ENCODE measurements at places on chromosomes 5 and 9.

DNA sequence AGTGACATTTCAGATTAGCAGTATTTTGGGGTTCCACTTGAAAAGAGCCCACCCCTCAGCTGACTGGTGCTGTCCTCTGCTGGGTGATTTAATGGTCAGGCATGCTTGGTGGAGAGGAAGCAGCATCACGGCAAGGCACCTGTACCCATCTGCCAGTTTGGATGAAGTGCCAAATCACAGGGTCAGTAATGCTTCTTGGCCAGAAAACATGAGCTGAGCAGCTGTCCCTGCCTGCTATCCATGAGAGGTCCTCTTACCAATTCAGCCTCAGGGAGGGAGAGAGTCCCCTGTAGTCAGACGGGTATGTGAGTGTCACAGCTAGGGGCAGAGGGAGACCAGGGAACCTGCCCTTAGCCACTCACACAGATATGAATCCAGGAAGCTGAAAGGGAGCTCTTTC lies 137.9 kb downstream of the SEC61B start:
- DNase-seq: no peak

DNA sequence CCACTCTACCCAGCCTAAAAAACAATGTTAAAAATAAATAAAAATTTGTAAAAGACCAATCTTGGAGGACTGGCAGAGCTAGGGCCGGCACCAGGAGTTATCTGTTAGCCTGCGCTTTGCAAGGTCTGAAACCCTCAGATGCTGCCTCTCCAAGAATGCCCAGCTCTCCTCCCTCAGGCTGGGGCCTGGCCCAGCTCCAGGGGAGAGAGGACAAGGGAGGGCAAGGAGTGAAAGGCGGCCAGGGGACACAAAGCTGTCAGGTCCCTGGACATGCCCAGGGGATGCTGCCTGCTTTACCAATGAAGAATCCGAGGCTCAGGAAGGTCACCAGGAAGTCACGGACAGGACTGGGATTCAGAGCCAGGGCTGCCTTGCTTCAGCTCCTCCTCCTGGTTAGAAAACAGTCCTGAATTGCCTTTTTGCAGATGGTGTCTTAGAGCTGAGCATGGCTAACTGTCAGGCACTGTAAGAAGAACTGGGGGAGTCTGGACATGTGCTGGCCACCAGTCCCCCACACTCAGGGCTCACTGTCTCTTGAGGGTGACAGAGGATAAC lies 5.5 kb upstream of the N4BP3 start:
- no peak for DNase-seq

DNA sequence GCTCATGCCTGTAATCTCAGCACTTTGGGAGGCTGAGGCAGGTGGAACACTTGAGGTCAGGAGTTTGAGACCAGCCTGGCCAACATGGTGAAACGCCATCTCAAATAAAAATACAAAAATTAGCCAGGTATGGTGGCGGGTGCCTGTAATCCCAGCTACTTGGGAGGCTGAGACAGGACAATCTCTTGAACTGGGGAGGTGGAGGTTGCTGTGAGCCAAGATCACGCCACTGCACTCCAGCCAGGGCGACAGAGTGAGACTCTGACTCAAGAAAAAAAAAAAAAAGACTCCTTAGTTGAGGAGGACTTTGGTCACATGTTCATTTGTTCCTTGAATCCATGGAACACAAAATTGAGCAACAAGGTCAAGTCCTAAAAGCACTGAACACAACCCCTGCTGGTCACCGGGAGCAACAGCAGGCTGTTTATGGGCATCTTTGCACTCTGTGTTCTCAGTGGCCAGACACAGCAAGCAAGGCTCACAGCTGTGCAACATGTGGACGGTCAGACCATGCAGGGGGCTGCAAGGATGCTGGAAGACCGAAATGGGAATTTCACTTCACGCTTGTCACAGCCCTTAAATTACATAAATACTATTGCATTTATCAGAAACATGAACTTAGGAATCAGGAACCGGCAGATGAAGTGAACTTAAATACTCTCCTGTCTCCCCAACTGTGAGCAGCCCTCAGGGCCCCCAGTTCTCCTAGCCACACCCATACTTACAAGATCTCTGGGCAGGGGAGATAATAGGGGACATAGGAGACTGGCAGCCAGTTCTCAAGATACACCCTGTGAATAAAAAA lies 2.8 kb downstream of the GBGT1 start:
- DNase-seq: peak; percentile 51

- DNase-seq: no peak
Measured at GRCh38 chr5:167381457-167381856, 910.0 kb upstream of the WWC1 start.

GRCh38 chr5:135593886-135594285 lies 15.1 kb upstream of the CXCL14 start:
- no peak for DNase-seq

GRCh38 chr9:38068701-38069628 lies at the start of gene SHB:
SHB (minus strand) TSS chr9:38069227; CDS start chr9:38068645, 582 bp downstream.
- peak; percentile 77 for DNase-seq

- DNase-seq: no peak
Measured at GRCh38 chr9:99181621-99182020, 40.1 kb downstream of the ALG2 start.

DNA sequence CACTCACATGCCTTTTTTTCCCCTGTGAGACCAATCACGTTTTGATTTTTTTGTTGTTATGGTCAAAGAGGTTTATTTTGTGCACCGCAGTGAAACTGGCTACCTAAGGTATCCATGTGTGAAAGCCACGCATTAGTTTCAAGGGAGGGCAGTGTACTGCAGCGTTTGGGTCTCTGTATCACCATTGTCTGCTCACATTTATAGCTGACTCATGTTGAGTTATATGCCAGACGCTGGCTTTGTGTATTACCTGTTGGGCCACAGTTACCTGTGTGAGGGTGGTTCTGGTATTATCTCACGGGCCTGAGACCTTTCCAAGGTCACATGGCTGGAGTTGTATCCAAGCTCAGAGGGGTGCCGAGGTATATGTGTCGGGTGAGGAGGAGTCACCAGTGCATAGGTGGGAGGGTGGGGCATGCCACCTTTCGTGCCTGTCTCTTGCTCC lies 75.8 kb downstream of the ARHGAP26 start:
- DNase-seq: no peak

DNA sequence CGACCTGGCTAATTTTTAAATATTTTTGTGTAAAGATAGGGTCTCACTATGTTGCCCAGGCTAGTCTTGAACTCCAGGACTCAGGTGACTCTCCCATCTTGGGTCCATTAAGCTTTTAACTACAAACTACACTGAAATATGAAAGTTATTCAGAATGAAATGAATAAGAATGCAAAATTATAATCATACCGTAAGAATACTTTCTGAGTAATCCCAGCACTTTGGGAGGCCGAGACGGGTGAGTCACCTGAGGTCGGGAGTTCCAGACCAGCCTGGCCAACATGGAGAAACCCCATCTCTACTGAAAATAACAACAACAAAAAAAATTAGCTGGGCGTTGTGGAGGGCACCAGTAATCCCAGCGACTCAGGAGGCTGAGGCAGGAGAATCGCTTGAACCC lies 1.1 kb upstream of the ORM1 start:
- DNase-seq: no peak

DNA sequence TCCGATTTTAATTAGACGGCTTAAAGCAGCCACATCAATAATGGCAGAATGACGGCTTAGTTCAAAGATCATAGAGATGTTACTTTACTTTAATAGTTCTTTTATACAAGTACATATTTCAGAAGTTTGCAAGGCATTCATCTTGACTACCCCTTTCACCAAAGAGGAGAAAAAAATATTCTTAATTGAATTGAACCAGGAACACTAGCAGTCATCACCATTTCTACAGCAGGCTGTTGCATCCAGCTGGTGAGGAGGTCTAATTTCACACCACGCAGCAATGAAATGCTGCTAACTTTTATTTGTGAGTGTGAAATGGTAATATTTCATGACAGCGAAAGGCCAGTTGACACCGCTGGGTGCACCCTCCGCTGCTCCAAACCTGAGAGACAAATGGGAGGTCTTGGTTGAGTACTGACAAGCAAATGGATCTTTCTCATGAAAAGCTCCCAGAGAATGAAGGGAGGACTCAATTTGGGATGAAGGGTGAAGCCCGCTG lies 322.2 kb downstream of the GLIS3 start:
- DNase-seq: no peak

DNA sequence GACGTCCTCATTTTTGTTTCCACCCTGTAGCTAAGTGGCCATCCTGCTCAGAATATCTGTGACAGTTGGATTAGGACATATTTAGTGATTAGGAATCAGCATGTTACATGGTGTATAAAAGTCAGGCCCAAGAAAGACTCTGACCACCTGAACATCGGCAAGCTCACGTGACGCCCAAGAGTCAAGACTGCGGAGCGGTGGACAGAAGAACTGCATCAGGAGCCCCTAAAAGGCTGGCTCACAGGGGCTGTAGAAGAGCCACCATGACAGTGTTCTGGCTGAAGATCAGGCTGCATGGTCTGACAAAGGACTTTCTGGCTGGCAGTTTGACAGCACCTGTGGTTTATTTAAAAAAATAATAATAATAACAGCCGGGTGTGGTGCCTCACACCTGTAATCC lies 185.3 kb downstream of the AUH start:
- DNase-seq: no peak

GRCh38 chr5:573206-573605 lies 38.9 kb upstream of the CEP72 start:
- no peak for DNase-seq

DNA sequence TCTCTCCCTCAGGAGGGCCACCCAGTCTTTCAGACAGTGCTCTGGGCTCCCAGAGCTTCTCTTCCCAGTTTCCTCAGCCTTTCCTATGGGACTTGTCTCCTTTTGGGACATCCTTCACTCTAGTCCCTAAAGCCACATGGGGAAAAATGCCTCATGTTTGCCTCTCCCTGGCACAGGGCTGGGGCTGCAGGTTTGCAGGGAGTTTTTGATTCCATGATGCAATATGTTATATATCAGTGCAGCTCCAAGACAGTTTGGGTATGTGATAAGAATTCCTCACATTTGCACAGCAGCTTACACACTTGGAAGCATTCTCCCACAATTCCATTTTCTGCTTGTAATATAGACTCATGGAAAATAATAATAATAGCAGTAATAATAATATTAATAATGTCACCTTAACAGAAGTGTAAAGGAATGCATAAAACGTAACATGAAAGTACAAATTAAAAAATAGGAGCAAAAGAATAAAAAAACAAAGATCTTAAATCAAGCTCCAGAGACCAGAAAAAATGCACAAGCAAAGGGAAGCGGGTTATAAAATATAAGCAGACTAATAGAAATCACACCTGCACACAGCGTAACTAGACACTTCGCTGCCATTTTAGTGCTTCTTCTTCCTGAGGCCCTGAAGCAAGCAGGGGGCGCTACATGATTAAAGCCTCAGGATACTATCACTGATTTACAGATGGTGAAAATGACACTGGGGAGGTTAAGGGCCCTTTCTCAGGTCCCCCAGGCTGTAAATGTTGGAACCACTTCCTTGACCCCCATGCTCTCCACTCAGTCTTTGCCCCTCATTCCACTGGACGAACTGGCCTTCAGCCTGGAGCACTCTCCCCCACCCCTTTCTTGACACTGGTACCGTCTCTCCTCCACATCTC lies 70.0 kb upstream of the IL17B start:
- DNase-seq: peak; percentile 33

- no peak for DNase-seq
Measured at GRCh38 chr5:142748132-142748531, 22.0 kb upstream of the ARHGAP26 start.

GRCh38 chr5:56561-57290 lies 35.2 kb upstream of the PLEKHG4B start:
- DNase-seq: peak; percentile 72

DNA sequence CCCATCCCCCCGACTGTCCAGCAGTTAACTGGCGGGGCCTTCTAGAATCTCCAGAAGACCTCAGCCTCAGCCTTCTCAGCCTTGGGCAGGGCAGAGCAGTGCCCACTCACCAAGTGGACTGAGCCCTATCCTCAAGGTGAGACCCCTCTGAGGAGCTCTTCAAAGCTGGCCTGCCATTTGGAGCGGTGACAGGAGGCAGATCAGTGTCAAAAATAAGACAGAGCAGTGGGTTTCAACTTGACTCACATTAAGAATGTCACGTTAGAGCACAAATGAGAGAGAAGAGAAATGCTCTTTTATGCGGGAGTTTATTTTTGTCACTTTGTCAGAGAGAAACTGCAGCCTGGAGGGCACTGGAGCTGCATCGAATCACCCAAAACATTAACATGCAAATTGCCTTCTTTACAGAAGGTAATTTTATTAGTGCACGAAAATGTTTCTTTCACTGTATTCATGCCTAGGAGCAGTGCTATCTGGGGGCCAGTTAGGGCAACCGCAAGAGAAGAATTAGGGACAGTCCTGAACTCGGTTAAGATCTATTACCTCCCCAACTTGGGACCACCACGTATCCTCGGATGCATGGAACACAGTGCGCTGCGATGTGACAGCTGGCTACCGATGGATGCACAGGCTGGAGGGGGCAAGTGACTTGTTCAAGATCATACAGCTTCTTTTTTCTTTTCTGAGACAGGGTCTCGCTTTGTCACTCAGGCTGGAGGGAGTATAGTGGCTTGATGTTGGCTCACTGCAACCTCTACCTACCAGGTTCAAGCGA lies 188.5 kb downstream of the DAB2IP start:
- DNase-seq: no peak

Data from WTC11 (cell line).